Left ventricle myocardium superior (tissue), 1 donor: ENCODE measurements at places on chromosomes 13 and 19.
A peak's percentile ranks its signal among the peaks of the same experiment; 100 is the strongest.

GRCh38 chr13:113036401-113036800, 67.4 kb downstream of the MCF2L start:
- DNase-seq = no peak

GRCh38 chr19:6736169-6736916, 1.0 kb downstream of the GPR108 start:
- DNase-seq = peak; percentile 83

GRCh38 chr13:41060724-41061074, 610 bp upstream of the WBP4 start:
- peak; percentile 91 for DNase-seq

DNA sequence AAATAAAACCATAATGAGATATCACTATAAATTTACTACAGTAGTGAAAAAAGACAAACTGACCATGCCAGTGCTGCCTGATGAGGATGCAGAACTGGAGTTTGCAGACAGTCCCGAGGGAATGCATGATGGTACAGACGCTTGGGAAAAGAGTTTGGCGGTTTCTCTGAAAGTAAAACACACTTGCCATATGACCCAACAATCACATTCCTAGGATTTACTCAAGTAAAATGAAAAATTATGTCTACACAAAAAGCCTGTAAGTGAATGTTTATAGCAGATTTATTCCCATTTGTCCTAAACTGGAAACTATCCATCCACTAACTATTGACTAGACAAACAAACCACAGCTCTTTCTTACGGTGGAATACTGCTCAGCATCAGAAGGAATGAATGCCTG, 271.0 kb downstream of the DNAJC15 start:
- DNase-seq = no peak
